ENCODE measurements at places on chromosomes 1 and 21. TPM values are rescaled to one million over a fixed set of nuclear protein-coding genes. Genes with fewer than 3 reads are reported as not detected.

VCAM1 gene
- total RNA-seq: 26.1 TPM

TACSTD2 gene
- total RNA-seq: 0.52 TPM

DDX20 gene
- total RNA-seq: 12.0 TPM

LCE1D gene
- not detected for total RNA-seq

CNKSR1 gene
- total RNA-seq: not detected

OR10J1 gene
- not detected for total RNA-seq

RPRD2 gene
- total RNA-seq: 12.0 TPM

IGSF5 gene
- total RNA-seq: 0.52 TPM

C21orf58 gene
- total RNA-seq: 3.1 TPM

TCEA3 gene
- 314 TPM for total RNA-seq

ECE1 gene
- total RNA-seq: 25.6 TPM

All from skeletal muscle tissue (tissue), 5 donors.